ENCODE measurements at places on chromosomes 2 and 18. TPM values are rescaled to one million over a fixed set of nuclear protein-coding genes. Genes with fewer than 3 reads are reported as not detected.

The SERPINB12 gene
- not detected for total RNA-seq

GRCh38 chr2:226647621-226648518 lies 151.8 kb downstream of the IRS1 start:
- DNase-seq, result no peak

- DNase-seq, result no peak
Measured at GRCh38 chr2:67002618-67003371, 394.3 kb upstream of the ETAA1 start.

GRCh38 chr2:197274349-197274748 lies 36.2 kb downstream of the ANKRD44 start:
- DNase-seq, result no peak

The KCMF1 gene
- 94.7 TPM for total RNA-seq

GRCh38 chr2:85945586-85945985 lies 56.8 kb upstream of the ST3GAL5 start:
- DNase-seq, result no peak

GRCh38 chr2:26609839-26610277 lies 31.3 kb downstream of the CIB4 start:
- DNase-seq, result no peak

DNA sequence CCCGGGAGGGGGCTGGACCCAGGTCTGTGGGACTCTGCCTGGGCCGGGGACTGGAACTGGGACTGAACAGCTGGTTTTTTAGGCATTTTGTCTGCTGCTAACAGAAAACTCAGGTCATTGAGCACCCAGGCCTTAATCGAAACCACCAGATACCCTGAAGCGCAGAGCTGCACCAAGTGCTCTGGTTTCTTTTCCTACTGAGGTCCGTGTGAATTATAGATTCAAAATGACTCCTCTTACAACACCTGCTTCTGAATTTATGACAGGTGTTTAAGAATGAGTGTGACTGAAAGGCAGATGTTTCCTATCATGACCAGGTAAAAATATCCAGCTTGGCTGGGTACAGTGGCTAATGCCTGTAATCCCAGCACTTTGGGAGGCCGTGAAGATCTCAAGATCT lies 47.8 kb downstream of the TRAPPC12 start:
- no peak for DNase-seq
